ENCODE measurements at places on chromosomes 2 and 18. TPM values are rescaled to one million over a fixed set of nuclear protein-coding genes. Genes with fewer than 3 reads are reported as not detected.

Gene CTNNA2
- total RNA-seq: 117 TPM

- DNase-seq: no peak
Observed at GRCh38 chr18:5444269-5444668, 99.5 kb downstream of the EPB41L3 start.

- no peak for DNase-seq
Observed at GRCh38 chr18:46416706-46417638, 240.0 kb downstream of the LOXHD1 start.

- no peak for DNase-seq
Observed at GRCh38 chr2:39232141-39232540, 11.6 kb downstream of the CDKL4 start.

DNA sequence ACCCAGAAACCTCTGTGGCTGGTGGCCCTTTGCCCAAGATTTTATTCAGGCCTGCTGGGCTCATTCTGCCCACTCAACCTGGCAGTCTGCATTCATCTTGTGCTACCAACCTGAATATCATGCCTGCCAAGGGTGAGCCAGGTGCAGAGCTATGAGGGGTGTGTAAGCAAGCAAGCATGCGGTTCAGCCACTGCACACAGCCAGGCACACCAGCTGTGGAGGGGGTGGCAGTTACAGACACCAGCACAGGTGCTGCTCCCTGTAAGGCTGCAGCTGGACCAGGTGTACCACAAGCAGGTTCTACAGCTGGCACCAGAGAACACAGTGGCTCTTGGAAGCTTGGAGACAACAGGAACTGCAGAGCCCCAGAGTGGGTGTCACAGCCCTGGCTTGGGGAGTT, 633.2 kb downstream of the FBXO15 start:
- DNase-seq: no peak

Measured in spinal cord (tissue), 10 donors.